ENCODE measurements at places on chromosomes 13 and 19. TPM values are rescaled to one million over a fixed set of nuclear protein-coding genes. Genes with fewer than 3 reads are reported as not detected.
A peak's percentile ranks its signal among the peaks of the same experiment; 100 is the strongest.

DNA sequence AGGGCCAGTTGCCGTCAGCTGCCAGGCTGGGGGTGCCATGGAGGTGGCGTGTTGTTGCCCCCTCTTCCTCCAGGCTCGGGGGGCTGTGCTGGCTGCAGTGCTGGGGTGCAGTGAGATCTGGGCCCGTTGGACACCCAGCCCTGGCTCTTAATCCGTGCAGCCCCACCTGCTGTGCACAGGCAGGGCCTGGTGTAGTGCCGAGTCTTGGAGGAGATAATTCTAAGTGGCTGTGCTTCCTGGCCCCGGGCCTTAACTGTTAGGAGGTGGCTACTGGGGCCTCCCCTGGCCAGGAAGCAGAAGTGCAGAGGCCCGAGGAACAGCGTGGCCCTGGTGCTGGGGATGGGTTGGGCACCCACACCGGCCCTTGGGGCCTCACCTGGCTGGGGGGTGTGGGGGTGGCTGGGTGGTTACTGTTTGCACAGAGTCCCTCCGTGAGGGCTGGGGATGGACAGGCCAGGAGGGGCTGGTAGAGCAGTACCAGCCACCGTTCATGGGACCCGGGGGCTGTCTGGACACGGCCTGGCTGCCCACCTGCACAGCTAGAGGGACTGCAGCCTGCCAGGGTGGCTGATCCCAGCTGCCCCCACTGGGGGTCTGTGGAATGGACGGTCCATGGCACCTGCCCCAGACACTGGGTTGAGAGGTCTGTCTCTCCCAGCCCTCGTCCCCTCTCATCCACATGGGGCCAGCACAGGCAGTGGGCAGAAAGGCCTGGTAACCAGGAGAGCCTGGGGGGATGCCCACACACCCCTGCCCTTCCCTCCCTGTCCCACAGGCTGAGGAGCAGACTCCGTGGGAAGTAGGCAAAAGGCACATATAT is 3.3 kb downstream of the GPX4 start:
- H3K27me3 ChIP-seq: no peaks in the 10 kb centered on the region
- H3K36me3 ChIP-seq: peaks cover 12% of the 10 kb centered on the region
- H3K4me1 ChIP-seq: peaks cover 12% of the 10 kb centered on the region
- no peak overlapping the region for H3K4me3 ChIP-seq
- peak overlapping the region; percentile 97 for H3K27ac ChIP-seq

Gene SIGLECL1
- total RNA-seq: not detected

Gene PSG7
- not detected for total RNA-seq

Gene COL4A1
- total RNA-seq: 370 TPM
